ENCODE measurements at places on chromosomes 1 and 21. TPM values are rescaled to one million over a fixed set of nuclear protein-coding genes. Genes with fewer than 3 reads are reported as not detected.

- no peak for DNase-seq
Observed at GRCh38 chr1:46315669-46316403, 12.3 kb downstream of the UQCRH start.

GRCh38 chr1:94542088-94542870 lies 720 bp upstream of the F3 start:
- peak; percentile 74 for DNase-seq

DNA sequence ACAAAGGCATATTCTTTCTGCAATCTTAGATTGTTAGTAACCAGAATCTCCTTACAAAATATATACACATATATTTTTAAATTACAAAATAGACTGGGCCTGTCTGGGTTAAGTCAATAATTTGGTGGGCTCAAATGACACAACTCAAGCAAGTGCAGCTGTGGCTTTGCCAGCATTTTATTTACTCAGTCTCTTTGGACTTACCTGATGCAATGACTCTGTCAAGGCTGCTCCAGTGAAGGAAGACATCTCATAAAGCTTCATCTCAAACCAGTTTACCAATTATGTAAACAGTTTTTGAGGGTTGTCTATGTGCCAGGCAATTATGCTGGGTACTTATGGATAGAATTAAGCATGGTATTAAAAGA lies 22.8 kb upstream of the ABCA4 start:
- no peak for DNase-seq

DNA sequence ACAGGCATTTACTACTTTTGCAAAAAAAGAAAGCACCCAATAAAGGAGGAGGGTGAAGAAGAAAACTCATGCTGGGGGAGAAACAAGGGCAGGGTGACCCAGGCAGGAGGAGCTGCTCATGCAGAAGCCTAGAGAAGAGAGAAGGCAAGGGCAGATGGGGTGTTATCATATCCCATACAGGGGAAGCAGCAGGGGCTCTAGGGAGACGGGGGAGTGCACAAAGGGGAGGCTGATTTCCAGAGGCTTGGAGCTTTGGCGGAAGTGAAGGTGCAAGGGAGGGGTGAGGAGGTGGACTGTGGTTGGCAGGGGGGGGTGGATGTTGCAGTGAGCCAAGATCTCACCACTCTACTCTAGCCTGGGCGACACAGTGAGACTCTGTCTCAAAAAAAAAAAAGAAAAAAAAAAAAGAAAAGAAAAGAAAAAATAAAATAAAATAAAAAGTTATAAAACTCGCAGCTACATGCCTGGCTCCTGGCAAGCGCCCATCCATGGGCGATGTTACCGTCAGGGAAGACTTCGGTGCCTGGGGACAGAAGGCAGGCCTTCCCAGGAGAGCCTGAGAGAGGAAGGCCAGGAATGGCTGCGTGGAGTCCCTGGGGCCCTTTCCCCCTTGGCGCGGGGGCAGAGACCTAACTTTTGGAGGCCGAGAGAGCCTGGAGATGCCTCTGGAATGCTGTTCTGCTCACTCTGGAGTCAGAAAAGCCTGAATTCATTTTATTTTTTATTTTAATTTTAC lies 3.3 kb upstream of the FCN3 start:
- no peak for DNase-seq

DNA sequence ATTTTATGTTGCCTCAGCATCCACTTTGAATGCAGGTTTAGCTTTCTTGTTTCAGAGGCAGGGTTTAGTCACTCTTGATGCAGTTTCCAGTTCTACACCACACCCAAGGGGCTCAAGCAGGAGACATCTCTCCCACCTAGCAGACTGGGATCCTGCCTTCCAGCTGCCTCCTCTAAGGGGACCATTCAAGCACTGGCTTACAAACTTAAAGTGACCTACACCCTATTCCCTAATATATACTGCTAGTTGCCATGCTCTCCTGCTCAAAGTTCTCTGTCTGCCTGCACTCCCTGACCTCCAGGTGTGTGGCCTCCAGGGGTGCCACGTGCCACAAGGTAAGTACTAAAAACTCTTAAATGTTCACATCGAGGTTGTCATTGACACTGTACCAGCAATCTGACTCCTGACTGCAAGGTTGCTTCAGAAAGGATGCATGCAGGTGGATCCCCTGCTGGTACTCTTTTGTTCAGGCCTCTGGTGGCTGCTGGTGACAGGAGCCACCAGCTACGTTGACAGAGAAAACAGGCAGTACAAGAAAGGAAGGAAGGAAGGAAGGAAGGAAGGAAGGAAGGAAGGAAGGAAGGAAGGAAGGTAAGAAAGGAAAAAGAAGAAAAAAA lies 185.9 kb downstream of the COQ8A start:
- DNase-seq, result no peak

Gene CYYR1
- 7.7 TPM for polyA plus RNA-seq

Gene CLEC20A
- not detected for polyA plus RNA-seq
